Activated T-cell treated with anti-CD3 and anti-CD28 coated beads, Interleukin-2, amount 50 U/mL, for 72 hours (primary cell): ENCODE measurements at places on chromosomes 7 and 10. TPM values are rescaled to one million over a fixed set of nuclear protein-coding genes. Genes with fewer than 3 reads are reported as not detected.
A peak's percentile ranks its signal among the peaks of the same experiment; 100 is the strongest.

Gene OPN4
- not detected for total RNA-seq

Gene ASB10
- not detected for total RNA-seq

DNA sequence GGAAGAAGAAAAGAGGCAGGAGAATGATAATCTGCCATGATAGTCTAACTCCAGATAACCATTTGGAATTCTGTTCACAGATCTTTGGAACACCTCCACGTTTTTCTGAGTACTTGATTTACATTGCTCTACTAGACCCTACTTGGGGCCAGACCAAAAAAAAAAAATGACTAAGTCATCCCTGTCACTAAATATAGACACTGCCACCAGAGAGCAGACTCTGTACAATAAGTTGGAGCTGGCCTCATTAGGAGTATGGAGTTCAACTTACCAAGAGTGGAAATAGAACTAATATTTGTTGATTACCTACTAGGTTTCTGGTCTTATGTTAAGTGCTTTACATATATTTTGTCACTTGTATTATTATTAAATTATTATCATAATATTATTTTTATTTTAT lies 80.9 kb upstream of the ZNF800 start:
- no peak for DNase-seq

GRCh38 chr10:44864051-44864450 lies 47.1 kb upstream of the TMEM72 start:
- peak; percentile 26 for DNase-seq

GRCh38 chr10:78981257-78981969 lies 87.4 kb upstream of the ZMIZ1 start:
- DNase-seq, result peak; percentile 29
